Effector CD8-positive, alpha-beta T cell (primary cell): ENCODE measurements at places on chromosomes 2 and 18.

DNA sequence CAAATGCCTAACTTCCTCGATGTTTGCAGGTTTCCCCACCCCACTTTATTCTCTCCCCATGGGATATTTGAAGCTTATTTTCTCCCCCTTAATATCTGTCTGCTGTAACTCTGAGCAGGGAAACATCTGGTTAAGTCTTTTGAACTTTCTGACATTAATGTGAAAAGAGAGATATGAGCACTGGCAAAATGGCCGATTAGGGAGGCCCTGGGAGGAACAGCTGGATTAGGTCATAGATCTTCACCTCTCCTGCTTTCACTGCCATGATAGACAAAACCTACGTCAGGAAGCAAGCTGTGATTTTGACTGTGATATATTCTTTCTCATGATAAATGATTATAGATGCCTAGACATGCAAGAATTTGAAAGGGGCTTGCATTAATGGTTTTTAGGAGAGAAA lies 43.6 kb downstream of the LYPD6B start:
- no peak for DNase-seq

- DNase-seq, result no peak
These were observed 35.8 kb upstream of the CACNB4 start for GRCh38 chr2:152134488-152135280.

DNA sequence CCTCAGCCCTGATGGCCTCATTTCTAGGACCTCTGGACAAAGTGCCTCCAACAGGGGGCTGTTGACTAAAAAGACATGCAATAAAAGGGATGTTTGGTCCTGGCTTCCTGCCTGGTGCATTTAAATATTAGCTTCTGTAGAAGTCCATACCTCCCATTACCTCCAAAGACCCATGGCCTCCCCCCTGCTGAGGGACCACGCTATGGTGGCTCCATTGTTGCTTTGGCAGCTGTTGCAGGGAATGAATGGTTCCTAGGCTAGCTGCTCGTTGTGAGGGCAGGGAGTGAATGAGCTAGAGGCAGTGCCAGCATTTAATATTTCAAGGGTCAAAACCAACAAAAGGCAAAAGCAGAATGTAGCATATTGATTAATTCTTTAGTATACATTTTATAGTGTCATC lies 285.9 kb downstream of the SLC8A1 start:
- no peak for DNase-seq

DNA sequence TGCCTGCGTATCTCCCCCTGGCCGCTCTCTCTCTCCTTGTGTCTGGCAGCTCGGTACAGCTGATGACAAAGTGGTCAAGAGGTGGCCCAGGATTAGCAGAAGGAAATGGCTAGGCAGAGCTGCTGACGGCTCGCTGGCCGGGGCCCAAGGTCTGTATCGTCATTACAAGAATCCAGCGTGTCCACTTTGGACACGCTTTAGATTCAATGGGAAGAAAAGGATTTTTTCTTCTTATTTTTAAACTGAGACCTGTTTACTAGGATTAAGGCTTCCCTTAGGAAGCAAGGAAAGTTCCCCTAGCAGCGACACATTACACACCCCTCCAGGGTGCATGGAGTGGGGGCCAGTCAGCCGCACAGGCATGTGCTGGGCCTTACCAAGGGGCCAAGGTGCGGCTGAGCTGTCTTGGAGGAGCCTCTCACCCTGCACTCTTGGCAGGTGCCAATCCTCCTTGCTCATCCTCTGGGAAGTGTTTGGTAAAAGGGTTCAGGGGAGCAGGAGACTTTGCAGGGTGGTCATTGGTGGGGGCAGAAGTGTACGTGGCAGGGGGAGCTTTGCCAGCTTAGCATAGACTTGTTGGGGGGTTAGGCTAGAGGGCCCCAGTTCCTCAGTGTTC lies 76.8 kb downstream of the POLR1A start:
- DNase-seq, result no peak

- DNase-seq, result no peak
These were observed 554.4 kb upstream of the FAM98A start for GRCh38 chr2:34153484-34153883.

DNA sequence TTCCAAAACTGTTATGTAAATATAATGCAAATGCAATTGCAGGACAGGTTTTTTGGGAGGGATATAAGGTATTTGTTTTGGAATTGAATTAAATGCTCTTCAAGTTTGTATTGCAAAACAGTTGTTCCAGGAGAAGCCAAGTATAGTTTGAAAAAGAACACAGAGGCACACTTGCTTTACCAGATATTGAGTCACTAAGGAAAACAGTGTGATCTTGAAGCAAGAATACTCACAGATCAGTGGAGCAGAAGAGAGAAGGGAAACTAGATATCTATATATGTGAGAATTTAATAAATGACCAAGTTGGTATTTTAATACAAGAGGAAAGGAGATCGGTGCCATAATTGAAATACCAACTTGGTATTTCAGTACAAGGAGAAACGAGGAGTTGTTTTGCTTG lies 178.9 kb downstream of the CAPN13 start:
- DNase-seq, result no peak

DNA sequence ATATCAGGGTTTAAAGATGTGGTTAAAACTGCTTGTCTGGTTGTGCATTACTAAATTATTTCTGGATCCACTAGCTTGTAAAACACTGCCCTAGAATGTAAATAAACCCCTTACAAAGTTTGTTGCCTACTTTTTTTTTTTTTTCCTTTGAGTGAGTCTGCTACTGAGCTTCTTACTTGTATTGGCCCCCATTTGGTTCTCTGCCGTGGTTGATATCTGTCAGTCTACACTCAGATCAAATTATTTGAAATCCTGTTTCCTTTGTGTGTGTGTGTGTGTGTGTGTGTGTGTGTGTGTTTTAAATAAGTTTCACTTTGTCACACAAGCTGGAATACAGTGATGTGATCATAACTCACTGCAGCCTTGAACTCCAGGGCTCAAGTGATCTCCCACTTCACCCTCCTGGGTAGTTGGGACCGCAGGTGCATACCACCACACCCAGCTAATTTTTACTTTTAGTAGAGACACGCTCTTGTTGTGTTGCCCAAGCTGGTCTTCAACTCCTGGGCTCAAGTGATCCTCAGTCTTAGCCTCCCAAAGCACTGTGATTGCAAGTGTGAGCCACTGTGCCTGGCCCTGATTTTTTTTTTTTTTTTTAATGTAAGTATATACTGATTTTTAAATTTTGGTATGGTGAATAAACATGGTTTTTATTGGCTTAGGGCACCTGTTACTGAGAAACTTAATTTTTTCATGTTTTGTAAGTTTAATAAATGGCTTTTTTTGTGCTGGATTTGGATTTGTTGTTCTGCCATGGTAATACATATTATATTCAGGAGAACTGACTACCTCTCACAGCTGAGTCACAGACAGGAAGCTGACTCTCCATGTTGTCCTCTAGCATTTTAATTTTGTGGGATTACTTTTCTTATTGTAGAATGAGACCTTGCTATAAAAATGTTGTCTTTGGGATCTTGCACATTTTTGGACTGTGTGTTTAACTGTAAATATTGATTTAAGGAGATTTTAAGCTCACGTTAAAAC lies 48.5 kb downstream of the MAP4K4 start:
- no peak for DNase-seq

DNA sequence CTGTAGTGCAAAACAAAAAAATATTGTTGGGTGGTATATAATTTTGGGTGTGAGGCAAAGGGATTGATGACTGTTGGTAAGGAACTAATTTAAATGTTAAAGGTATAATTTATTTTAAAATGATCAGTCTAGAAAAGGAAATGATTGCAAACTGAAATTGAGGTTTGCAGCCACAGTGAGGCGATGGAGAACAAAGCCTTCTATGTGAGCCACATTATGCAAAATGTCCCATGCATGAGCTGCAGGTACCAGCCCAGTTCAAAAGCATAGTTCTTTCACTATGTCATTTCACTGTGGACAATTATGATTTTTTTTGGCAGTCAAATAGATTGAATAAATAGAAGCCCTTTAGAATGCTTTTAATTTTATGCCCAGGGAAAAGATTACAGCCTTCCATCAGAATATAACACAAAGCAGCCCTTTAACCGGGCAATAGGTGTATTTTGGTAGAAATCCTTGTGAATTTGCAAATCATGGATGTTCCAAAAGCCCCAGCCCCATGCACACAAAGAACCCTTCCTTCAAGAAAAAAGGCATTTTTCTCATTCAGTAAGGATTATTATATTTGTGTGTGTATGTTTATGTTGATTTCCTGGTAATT lies 1.7 kb downstream of the MAP2 start:
- no peak for DNase-seq

DNA sequence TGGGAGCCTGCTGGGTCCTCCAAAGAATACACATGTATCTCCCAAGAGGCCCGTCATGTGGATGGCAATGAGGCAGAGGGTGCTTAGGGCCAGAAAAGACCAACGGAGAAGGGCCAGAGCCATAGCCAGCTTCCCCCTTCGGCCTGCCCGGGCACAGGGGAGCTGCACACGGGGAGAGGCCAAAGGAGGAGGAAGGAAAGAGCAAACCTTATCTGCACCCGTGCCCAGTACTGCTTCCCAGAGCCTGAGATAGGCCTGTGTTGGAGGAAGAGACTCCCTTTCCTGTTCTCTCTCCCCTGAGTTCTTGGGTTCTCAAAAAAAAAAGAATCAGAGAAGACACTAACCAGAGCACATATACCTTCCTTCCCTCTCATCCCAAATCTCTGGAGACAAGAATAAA lies 250.3 kb downstream of the ANAPC1 start:
- DNase-seq, result no peak

DNA sequence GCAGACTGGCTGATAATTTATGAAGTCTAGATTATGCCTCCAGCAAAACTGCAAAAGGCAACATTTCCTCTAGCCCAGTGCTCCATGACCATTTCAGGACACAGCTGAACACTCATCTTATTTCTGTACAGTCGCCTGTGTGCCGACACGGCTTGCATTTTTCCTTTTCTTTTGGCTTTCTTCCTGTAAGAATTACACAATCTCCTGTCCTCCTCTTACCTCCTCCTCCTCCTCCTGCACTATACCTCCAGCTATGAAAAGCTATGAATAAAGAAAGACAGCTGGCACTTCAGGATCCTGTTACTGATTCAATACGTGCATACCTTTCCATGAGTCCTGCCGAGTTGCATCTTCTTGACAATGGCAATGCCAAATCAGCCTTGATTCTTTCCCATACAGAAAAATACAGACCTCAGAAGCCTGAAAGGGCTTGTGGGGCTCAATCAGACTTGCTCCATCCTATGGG lies 32.2 kb upstream of the TRIB2 start:
- no peak for DNase-seq

- no peak for DNase-seq
These were observed 1.6 kb upstream of the KDSR start for GRCh38 chr18:63368611-63369010.

GRCh38 chr18:49668574-49669275 lies 106.9 kb downstream of the LIPG start:
- no peak for DNase-seq

DNA sequence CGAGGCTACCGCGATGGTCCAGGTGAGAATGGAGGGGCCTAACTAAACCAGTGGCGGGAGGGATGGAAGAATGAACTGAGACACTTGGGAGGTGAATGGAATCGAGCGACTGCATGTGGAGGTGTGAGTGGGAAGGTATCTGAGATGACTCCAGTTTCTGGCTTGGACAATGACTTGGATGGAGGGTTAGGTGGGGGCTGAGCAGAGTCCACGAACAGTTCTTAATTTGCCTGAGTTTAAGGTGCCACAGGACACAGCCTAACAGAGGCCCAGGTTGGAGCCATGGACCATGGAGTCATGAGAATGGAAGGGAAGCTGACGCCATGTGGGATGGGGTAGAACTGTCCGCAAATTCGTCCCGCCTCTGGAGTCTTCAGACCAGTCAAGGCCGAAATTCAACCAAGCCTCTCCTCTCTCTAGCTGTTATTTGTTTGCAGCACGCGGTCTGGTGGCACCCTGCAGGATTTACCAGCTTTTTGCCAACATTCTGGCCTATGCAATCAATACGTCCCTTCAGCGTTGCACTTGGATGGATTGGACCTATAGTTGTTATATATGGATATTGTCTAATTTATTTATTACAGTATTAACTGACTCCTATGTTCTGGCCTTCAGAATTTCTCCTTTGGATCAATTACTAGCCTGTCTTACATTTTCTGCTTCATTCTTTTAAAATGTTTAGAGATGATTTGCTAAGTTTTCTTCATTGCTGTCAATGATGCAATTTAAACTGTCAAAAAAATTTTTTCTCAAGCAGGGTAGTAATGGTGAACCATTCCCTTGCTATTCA lies 940 bp upstream of the BOLA3 start:
- no peak for DNase-seq

DNA sequence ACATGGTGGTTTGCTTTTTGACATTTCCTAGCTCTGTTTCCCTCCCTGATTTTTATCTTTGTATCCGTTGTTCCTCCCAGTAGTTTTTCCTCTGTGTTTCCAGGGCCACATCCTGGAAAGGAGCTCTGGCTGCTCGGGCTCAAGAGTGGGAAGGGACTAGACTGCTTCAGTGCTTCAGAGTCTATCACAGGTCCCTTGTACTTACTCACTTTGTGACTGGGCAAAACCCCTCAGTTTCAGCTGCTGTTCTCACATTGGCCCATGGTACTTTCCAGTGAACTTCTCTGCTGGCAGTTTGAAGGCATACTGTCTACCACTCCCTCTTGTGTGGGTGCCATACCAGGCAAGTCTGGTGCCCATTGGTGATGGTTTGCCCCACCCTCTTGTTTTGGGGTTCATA lies 7.5 kb upstream of the STAMBP start:
- DNase-seq, result no peak

DNA sequence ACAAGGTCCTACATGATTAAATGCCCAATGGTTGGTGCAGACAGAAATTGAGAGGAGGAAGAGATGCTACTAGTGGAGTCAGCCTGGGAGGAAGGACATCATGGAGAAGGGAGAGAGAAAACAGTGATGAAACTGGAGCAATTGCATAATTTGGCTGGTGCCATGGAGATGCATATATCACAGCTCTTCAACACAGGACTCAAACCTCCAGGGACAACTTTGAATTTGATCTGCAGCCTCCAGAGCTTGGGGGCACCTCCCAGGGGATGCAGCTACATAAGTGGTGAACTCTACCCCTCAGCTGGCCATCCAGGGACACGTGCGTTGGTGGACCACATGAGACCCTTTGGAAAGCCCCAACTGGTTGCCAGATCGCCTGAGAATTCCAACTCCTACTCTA lies 80.4 kb downstream of the CTAGE1 start:
- DNase-seq, result no peak

- no peak for DNase-seq
These were observed 30.3 kb upstream of the B3GNT7 start for GRCh38 chr2:231364961-231365810.

GRCh38 chr2:68926796-68927195 lies 25.9 kb downstream of the GKN2 start:
- no peak for DNase-seq

DNA sequence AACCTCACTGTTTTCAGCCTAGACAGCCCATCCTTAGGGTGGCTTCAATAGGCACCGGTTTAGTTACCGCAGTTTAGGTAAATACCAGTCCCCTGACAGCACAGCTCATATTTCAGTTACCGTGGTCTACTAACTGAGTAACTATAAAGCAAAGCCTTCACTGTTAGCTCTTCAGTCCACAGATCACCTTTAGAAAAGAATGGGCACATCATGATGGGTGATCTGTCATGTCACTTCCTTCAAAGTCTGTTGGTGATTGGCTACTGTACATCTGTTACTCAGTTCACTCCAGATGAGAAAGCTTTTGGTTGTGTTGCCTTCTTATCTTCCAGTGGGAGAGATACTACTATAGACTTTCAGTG lies 21.0 kb downstream of the SLC20A1 start:
- DNase-seq, result no peak
